ENCODE measurements at places on chromosomes 5 and 9.

DNA sequence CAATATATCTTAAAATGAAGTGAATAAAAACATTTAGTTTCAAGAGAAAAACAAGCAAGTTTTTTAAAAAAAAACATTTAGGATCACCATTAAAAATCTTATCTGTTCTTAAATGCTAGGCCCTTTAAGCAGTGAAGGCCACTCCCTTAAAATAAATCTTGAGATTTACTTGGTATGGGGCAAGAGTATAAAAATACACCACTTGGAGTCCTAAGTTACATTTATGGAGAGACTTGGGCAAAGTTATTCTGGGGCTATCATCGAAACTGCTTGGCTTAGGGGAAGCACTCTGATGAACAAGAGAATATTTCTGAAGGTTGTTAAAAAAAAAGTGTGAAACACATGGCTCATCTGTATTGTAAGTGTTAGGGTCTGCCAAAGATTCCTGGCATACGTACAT, 97.4 kb downstream of the NR3C1 start:
- DNase-seq: no peak

DNA sequence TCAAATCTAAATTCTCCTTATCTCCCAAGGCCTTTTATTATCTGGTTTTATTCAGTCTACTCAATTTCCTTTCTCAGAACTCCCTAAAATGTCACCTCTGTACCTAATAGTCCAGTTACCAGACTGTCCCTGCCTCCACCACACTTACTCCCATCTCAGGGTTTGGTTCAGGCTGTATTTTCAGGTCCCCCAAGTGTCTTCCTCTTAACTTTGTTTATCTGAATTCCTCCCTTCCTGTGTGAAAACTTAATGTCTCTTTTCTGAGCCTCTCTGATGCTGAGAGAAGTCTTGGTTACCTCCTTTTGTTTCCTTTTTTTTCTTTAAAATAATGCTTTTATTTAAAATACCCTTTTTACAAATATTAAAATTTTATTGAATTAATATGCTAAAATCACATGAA, 133.4 kb downstream of the PAM start:
- no peak for DNase-seq

- no peak for DNase-seq
Observed at GRCh38 chr5:94345257-94345656, 273.1 kb downstream of the KIAA0825 start.

DNA sequence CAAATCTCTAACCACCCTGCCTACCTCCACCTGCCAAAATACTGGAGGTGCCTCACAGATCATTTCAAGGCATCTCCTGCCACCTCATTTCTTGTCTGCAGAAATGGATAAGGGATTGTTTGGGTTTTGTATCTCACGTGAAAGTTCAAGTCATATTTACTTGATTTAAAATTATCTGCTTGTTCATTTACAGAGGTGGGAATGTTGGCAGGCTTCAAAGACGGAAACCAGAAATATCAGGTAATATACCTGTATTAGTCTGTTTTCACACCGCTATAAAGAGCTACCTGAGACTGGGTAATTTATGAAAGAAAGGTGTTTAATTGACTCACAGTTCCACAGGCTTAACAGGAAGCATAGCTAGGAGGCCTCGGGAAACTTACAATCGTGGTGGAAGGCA, 85.4 kb downstream of the CAAP1 start:
- no peak for DNase-seq

- DNase-seq: no peak
Observed at GRCh38 chr5:180797256-180798192, 5.1 kb downstream of the MGAT1 start.

- DNase-seq: peak; percentile 38
Observed at GRCh38 chr9:130041648-130042405, 1.2 kb downstream of the FNBP1 start.

DNA sequence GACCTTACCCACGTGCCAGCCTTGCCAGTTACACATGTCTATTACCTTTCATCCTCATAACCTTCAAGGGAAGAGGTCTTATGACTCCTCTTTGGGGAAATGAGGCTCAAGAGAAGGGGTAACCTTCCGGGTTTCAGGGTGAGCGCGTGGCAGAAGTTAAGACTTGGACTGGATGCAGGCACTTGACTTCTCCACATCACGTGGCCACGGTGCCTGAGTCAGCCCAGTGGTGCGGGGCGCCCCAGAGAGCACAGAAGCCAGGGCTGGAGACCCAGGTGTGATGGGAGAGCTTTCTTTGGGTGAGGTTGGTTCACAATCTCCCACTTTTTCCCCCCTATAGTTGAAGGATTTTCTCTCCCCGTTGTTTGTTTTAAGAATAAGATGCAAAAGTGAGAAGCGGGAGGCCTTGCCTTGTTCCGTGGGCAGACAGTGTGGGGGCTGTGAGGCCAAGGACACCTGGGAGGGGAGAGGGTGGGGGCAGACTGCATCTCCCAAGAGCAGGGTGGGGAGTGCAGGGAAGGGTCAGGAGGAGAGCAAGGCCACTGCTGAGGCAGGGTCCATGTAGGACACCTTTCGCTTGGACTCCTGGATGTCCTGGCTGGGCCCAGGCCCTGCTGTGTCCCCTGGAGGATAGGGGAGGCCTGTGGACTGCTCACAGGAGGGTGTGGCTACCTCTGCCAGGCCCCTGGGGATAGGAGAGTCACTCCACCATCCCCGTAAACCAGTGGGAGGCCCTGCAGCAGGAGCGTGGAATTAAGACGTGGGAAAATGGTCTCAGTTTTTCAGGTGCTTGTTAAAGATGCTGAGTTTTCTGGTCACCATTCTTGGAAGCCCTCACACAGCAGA, 90.0 kb upstream of the CTSL start:
- no peak for DNase-seq

DNA sequence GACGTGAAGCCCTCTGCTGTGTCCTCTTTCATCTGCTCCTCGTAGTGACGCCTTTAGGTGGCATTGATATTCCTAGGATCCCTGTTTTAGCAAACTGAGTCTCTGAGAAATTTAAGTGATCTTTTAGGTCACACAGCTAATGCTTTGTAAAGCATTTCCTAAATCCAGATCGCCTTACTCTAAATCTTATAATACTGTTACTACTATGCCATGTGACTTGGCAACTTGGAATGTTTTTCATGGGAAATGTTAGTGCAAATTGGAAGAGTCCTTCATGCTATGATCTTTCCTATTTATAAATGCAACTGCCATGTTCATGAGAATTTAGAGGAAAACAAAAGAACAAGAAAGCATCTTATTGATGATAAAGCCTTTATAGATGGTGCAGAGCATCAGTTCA, 212.2 kb downstream of the TRIO start:
- DNase-seq: no peak

DNA sequence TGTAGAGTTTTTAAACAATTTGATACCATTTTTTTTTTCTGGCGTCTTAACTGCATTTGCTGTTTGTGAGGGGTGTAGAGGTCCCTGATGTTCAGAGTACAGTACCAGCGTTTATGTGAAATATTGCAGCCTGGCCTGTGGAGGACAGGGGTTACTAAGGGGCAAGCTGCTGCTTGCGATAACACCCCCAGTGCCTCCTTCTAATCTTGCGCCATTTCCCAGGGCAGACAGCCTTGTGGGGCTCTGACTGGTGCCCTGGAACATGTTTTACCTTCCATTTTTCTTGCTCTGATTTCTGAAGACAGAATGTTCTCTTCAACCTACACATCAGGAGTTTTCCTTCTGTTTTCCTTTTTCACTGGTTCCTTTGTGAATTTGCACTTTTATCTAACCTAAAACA, 142.9 kb downstream of the DOCK8 start:
- no peak for DNase-seq

GRCh38 chr9:91269907-91270491, 91.7 kb downstream of the AUH start:
- DNase-seq: no peak

DNA sequence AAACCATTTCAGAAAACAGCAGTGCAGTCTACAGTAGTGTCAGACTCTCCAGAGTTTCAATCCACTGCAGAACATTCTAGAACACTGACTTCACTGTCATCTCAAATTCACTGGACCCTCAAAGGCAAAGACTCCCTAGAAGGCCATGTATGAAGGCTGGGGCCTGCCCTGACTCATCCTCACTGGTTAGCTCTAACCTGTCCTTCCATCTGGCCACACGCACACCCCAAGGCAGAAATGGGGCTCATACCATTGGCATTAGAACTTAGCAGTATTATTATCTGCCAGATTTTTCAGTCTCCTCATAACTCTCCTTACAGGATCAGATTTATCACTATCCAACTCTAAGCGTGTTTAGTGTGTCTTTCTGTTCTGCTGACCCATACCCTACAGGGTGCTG, 20.4 kb downstream of the S1PR3 start:
- DNase-seq: no peak

GRCh38 chr5:148739023-148739422, 84.7 kb upstream of the HTR4 start:
- no peak for DNase-seq

Data from kidney glomerular epithelial cell (primary cell).